ENCODE measurements at places on chromosomes 12 and 14. TPM values are rescaled to one million over a fixed set of nuclear protein-coding genes. Genes with fewer than 3 reads are reported as not detected.

Gene NGB
- total RNA-seq: 2.9 TPM

Gene HCAR2
- not detected for total RNA-seq

Gene IRAK3
- 13.0 TPM for total RNA-seq

Gene PPP4R4
- 0.34 TPM for total RNA-seq

Gene ADAMTS20
- not detected for total RNA-seq

Gene OR4E2
- not detected for total RNA-seq

Gene A2ML1
- 0.11 TPM for total RNA-seq

Gene RPGRIP1
- not detected for total RNA-seq

Gene RFLNA
- total RNA-seq: 2.2 TPM

Gene RNASE1
- total RNA-seq: 405 TPM

Gene TAS2R8
- total RNA-seq: not detected

Gene GALNT16
- 8.6 TPM for total RNA-seq

Gene SRRM4
- total RNA-seq: not detected

Gene WIF1
- total RNA-seq: not detected

Gene CCNK
- 10.4 TPM for total RNA-seq

Gene KRT85
- not detected for total RNA-seq

Gene ETFRF1
- total RNA-seq: 26.4 TPM

Gene PLCZ1
- not detected for total RNA-seq

Gene PTPRQ
- total RNA-seq: 2.0 TPM

Gene OR4K13
- not detected for total RNA-seq

Gene KMT2D
- 73.9 TPM for total RNA-seq

Gene PSMA6
- total RNA-seq: 128 TPM

Gene PRKAB1
- 30.5 TPM for total RNA-seq

Gene TXNDC16
- total RNA-seq: 12.1 TPM

Measured in esophagus muscularis mucosa (tissue), 4 donors.